Stimulated activated CD8-positive, alpha-beta memory T cell treated with anti-CD3 and anti-CD28 coated beads, Interleukin-4, amount 100 ng/mL, for 4 hours (primary cell): ENCODE measurements at places on chromosomes 12 and 14.

- no peak for DNase-seq
Observed at GRCh38 chr14:36217732-36218131, 41.2 kb upstream of the PTCSC3 start.

DNA sequence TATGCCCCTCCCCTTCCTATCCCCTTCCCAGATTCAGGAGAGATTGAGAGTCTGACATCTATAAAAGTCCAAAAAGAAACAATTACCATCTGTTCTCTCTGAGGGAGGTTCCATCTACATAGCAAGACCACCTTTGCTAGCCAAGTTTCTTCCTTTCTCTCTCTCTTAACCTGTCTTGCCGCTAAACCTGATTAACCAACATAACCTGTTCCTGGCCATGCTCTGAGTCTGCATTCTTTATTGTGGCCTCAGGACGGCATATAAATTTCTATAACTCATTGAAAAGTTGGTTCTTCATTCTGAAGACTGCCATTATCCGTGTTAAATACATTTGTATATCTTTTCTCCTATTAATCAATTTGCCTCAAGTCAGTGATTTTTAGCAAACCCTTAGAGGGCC is 594.0 kb downstream of the KCNH5 start:
- DNase-seq, result no peak

DNA sequence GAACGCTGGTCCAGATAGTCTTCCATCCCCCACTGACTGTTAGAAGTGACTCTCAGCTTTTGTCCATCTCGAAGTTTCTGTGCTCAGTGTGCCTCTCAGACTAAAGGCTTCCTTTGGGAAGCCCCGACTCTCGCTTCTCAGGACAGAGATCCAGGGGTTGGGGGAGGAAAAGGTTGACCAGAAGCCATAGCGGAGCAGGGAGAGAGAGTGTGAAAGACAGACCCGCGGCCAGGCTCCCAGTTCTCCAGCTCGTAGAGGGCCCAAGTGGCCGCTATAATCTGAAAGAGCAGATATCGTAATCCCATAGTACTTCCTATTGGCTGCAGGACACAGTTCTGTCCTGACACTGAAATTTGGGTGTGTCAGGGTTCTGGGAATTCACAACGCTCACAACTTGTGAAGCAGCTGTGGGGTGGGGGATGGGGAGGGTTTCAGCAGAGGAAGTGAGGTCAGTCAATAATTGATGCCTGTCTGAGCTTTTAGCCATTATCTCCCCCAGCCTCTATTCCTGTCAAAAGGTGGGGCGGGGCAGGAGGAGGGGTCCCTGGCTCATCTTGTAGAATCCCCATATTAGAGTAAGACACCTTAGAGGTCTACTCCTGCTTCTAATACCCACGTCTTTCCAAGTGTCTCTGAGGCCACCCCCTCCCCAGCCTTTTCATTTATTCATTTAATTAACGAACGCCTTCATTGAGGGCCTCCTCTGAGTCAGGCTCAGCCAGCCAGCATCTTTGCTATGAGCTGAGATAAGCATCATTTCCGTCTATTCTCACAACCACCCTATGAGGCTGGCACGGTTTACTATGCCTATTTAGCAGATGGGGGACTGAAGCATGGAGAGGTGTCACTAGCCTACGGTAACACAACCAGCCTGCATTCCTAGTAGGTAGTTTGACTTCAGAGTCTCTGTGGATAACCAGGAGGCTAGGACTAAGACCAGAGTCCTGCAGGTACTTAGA is 1.6 kb upstream of the ACVRL1 start:
- DNase-seq, result no peak

- DNase-seq, result no peak
Observed at GRCh38 chr14:49975799-49976198, 82.9 kb downstream of the ARF6 start.

DNA sequence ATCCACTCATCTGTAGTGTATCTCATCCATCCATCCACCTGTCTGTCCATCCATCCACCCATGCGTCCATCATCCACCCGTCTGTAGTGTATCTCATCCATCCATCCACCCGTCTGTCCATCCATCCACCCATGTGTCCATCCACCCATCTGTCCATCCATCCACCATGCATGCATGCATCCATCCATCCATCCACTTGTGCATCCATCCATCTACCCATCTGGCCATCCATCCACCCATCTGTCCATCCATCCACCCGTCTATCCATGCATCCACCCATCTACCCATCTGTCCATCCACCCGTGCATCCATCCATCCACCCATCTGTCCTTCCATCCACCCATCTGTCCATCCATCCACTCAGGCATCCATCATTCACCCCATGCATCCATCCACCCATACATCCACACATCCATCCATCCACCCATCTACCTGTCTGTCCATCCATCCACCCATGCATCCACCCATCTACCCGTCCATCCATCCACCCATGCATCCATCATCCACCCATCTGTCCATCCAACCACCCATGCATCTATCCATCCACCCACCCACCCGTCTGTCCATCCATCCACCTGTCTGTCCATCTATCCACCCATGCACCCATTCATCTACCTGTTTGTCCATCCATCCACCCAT is 28.5 kb downstream of the FBRSL1 start:
- no peak for DNase-seq

- DNase-seq, result no peak
Observed at GRCh38 chr12:54054742-54055194, 1.1 kb downstream of the HOXC4 start.

GRCh38 chr12:18799561-18799960 is 61.6 kb downstream of the CAPZA3 start:
- DNase-seq, result no peak

- no peak for DNase-seq
Observed at GRCh38 chr12:109288571-109288970, 20.5 kb downstream of the FOXN4 start.

DNA sequence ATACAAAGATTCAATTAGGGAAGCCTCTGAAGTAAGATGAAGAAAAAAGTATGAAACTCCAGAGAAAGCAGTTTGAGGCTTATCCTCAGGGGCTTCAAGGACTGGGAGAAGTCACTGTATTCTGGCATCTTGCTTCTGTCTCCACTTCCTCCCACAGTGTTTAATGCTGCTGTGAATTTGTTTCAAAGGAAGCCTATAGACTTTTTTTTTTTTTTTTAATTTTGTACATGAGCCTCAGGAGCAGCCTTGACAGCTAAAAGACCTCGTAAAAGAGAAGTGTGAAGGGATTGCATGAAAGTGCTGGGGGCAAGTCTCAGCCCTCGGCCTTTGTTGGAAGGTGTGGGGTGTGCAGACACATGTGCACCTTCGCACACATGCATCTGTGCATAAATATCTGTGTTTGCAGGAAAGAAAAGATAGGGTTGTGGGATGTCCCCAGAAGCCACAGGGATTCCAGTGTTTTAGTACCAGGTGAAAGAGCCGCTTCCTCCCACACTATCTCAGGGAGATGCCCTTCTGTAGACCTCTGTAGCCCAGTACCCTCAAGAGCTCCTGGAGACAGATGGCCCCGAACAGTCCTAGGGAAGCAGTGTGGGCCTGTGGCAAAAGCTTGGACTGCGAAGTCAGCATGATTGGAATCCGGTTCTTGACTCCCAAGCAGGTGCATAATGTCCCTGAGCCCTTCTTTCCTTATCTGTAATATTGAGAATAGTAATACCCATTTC is 193.5 kb upstream of the BCL2L14 start:
- DNase-seq, result no peak

DNA sequence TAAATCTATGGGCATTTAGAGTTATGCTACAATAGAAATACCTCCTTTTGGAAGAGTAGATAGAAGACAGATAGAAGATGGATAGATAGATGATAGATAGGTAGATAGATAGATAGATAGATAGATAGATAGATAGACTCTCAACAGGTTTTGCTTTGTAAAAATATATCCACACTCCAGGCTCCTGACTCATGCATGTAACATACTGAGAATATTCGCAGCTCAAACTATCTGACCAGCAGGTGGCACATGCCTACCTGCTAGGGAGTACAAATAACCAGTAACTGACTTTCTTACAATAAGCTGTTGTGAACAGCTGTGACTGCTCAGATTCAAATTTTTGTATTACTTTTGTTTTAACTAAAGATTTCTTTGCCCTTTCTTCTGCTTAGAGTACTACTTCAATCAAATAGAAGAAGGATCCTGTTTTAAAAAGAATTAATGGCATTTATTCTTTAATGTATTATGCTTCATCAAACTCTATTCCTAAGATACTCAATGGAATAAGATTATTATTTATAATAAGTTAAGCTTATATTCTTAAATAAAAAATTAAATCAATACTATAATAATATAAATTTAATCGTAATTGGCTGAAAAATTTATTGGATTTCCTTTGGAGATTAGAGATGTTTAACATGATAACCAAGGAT is 15.8 kb upstream of the CPNE8 start:
- no peak for DNase-seq
